ENCODE measurements at places on chromosomes 6 and 20.

DNA sequence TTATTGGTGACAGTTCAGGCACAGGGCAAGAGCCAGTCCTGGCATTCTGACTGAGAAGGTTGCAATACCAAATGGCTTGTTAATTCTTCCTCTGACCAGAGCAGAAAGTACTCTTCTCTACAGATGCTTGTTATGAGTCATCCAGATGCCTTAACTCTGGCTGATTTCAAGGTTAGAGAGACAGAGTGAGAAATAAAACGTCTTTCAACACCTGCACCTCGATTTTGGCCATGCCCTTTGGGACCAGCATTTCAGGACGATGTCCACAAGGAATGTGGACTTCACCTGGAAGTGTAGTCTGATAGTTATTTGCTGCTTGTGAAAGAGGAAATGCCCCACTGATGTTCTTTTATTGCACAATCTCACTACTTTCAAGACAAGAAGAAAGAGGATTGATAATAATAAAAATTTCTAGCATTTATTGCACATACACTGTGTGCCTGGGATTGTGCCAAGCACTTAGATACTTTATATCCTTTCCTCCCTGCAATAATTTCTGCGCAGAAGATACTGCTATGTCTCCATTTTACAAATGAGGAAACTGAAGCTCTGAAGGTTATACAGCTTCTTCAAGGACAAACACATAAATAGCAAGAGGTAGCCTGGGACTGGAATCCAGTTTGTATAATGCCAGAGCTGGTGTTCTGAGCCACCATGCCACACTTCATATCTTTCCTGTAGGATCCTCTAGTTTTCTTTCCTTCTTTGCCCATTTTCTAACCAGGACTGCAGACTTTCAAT, 33.5 kb upstream of the MCM3 start:
- DNase-seq = no peak

DNA sequence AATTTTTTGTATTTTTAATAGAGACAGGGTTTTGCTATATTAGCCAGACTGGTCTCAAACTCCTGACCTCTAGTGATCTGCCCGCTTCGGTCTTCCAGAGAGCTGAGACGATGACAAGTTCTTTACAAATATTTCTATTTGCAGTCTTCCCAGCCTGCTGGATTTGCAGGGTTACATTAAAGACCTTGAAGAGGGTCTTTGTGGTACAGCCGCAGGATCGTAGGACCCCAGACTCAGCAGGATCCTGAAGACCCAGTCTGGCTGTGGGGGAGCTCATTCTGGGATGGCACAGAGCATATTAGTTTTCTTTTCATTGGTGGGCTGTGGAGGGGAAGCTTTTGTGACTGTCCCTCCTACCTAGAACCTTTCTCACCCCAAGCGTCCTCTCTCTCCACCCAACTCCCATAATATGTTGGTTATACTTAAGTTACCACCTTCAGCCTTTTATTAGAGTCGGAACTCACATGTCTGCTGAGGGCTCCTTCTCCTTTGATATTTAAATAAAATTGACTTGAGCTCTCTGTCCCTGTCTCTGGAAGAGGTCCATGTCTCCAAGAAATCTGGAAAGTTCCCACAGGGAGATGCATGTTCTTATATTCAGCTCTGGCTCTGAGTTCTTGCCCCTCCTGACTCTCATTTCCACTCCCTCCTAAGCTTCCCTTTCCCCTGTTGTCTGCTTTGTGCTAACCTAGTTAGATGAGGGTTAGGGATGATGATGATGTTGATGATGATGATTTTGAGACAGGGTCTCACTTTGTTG, 72.0 kb downstream of the TIAM2 start:
- DNase-seq = no peak

GRCh38 chr20:46255440-46256104, 52.7 kb downstream of the CDH22 start:
- no peak for DNase-seq

- no peak for DNase-seq
Measured at GRCh38 chr6:124254941-124255685, 451.4 kb downstream of the NKAIN2 start.

GRCh38 chr6:31763619-31763940, 1.1 kb downstream of the SAPCD1 start:
- peak; percentile 88 for DNase-seq

DNA sequence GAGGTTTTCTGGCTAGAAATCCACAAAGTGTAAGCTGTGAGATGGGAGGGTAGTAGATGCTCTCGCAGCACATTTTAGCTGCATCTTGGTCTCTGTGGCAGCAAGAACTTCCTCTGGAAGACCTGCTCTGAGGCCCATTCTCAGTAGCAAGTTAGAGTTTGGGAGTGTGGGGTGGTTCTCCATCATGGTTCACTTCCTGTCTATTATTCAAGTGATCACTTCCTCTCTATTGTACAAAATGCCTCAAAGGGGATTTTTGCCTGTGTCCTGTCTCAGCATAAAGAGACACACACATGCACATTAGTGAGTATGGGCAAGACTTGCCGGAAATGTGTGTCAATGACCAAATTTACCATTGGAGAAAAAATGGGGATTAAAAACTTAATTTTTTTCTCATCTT, 42.5 kb downstream of the LYRM2 start:
- no peak for DNase-seq

- DNase-seq = no peak
Measured at GRCh38 chr6:136639702-136640101, 89.5 kb upstream of the MAP7 start.

DNA sequence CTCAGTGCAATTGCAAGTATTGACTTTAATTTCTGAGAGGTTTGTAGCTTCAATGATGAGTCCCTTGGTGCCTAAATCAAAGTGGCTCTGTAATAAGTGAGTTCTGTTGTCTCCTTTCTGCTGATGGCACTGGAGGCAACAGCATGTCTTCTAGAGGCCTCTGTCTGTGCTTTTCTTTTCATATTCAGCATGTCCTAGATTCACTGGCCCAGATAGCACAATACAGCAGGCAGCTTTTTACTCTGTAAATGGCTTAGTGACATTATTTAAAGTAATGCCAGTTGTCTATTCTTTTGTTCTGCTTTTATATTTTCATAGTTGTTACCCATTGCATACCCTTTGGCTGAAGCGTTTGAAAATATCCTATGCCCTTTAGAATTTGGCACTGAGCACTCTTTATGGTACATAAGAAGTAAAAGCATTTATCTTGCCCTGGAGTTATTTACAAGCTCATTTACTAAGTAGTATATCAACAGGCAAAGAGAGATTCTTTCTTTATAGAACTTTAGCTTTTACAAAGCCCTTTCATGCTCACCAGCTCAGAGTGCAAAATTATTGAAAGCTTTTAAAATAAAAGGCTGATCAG, 271.5 kb upstream of the KCNQ5 start:
- no peak for DNase-seq

DNA sequence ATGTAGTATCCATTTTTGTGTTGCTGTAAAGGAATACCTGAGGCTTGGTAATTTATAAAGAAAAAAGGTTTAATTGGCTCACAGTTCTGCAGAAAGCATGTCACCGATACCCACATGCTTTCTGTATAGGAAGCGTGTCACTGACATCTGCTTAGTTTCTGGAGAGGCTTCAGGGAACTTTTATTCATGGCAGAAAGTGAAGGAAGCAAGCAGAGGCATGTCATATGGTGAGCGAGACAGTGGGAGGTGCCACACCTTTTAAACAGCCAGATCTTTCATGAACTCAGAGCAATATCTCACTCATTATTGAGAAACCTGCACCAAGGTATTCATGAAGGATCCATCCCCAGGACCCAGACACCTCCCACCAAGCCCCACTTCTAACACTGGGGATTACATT, 3.5 kb downstream of the SUMO4 start:
- no peak for DNase-seq

- no peak for DNase-seq
Measured at GRCh38 chr6:135008941-135009290, 45.7 kb downstream of the HBS1L start.

- peak; percentile 73 for DNase-seq
Measured at GRCh38 chr6:16374461-16375200, 136.2 kb downstream of the GMPR start.

GRCh38 chr20:47274401-47275108, 81.9 kb downstream of the ZMYND8 start:
- no peak for DNase-seq

- no peak for DNase-seq
Measured at GRCh38 chr20:61765081-61765870, 300.4 kb downstream of the TAF4 start.

DNA sequence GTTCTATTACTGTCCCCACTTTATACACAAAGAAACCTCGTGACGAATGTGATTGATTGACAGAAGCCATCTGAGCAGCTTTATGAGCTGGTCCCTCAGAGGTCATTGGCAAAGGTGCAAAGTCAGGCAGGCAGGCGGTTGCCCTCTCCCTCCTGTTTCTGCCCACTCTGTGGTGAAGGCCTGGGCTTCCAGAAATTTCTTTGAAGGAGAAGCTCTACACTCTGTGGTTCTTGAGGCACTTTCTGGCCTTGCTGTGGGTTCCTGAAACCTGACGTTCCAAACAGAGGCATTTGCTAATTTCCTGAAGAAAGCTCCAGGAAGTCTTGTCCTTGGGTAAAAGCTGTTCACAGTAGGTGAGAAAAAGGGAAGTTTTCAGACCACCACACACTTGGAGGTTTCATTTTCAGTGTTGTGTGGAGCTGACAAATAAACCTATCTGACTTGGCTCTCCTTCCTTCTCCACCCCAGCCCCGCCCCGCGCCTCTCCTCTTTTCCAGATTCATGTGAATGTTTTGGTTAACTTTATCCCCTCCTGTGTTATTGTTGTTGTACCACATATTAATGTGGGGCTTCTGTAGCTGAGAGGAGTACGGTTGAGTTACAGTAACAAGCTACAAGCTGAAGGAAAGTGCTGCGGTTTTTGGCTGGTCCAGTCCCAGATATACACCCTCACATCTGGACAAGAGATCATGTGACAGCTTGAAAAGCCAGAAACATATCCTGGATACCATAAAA, 274.1 kb downstream of the CLIC5 start:
- no peak for DNase-seq

DNA sequence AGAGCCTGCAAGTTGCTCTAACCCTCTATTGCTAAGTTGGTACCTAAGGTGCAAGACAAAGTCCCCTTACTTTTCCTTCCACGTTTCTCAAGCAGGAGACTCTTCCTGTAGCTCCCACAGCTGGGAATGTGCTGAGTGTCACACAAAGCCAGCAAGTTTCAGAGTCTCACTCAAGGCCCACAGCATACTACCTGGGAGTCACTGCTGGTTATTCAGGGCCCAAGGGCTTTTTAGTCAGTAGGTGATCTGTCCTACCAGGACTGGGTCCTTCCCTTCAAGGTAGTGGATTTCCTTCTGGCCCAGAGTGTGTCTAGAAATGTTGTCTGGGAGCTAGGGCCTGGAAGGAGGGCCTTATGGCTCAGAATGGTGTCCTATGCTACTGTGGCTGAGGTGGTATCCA, 261.9 kb upstream of the CITED2 start:
- no peak for DNase-seq

GRCh38 chr6:37303891-37304503, 46.1 kb upstream of the TMEM217 start:
- DNase-seq = peak; percentile 20

DNA sequence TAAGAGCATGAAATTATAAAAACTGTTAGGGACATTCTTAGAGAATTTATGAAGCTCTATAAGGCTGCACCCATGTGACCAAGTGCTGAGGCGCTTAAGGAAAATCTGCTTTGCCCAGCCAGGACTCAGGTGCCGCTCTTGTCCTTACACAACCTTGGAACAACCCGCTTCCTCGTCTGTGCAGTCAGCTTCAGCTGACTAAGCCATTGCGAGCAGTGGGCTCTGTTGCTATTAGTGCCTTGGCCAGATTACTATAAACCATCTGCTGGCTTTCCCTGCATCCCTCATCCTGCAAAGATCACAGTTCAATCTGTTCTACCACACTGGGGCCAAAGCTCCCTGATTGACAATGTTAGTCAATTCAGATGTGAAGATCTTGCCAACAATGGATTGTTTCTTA, 89.1 kb upstream of the E2F3 start:
- no peak for DNase-seq

DNA sequence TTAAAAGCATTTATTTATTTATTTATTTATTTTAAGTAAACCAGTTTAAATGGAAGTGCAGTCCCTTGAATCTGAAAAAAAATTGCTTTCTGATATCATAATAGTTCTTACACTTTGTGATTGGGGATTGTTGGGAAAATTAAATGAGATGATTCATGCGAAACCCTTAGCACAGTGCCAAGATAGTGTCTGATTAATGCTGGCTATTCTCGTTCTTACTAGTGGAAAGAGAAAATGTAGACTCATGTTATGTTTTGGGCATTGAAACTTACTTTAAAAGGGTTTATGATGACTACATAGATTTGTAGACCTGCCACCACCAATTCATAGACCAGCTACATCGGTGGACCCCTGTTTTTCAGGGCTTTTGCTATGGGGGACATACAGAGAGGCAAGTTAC, 229.2 kb upstream of the ZFP64 start:
- DNase-seq = no peak

DNA sequence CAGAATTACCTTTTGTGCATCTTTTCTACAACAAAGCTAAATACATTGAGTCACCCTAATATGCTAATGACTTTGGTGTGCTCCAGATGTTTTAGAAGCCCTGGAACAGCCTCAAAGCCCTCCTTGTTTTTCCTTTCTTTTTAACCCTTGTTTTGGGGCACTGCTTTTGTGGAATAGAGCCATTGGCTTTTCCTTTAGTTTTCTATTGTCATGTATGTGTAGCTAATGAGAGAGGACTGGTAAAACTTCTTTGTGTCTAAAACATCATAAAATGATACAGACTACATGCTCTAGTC, 158.8 kb downstream of the JARID2 start:
- DNase-seq = no peak

DNA sequence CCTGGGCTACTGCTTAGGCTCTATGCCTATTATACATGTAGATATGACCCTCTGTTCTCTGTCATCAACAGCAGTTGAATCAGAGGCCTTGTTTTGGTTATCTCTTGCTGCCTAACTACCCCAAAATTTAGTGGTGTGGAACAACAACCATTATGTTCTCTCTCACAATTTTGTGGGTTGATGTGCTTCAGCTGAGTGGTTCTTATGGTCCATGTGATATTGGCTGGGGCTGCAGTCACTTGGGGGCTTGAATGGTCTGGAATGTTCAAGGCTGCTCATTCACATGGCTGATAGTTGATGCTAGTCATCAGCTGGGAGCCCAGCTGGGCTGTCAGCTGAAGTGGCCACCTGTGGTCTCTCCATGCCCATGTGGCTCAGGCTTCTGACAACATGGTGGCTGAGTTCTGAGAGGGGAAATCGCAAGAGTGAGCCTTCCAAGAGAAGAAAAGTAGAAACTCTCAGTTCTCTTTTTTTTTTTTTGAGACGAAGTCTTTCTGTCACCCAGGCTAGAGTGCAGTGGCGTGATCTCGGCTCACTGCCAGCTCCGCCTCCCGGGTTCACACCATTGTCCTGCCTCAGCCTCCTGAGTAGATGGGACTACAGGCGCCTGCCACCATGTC, 47.8 kb downstream of the SHLD1 start:
- no peak for DNase-seq
